ENCODE measurements at places on chromosomes 2 and 18. TPM values are rescaled to one million over a fixed set of nuclear protein-coding genes. Genes with fewer than 3 reads are reported as not detected.

HOXD10 gene
- not detected for total RNA-seq

LRP2 gene
- total RNA-seq: not detected

TMX3 gene
- 26.5 TPM for total RNA-seq

MAP3K19 gene
- not detected for total RNA-seq

TIGD1 gene
- total RNA-seq: 2.1 TPM

DNER gene
- total RNA-seq: 3.0 TPM

ANKRD53 gene
- total RNA-seq: 2.2 TPM

TMEM87B gene
- 9.8 TPM for total RNA-seq

ERBB4 gene
- total RNA-seq: not detected

ARHGAP25 gene
- total RNA-seq: 0.30 TPM

RNF144A gene
- total RNA-seq: 2.8 TPM

CYBRD1 gene
- 40.5 TPM for total RNA-seq

CNRIP1 gene
- total RNA-seq: 62.9 TPM

EFEMP1 gene
- 229 TPM for total RNA-seq

ASB18 gene
- not detected for total RNA-seq

HOXD3 gene
- not detected for total RNA-seq

Measured in bronchus fibroblast of lung (primary cell).